ENCODE measurements at places on chromosomes 1 and 21. TPM values are rescaled to one million over a fixed set of nuclear protein-coding genes. Genes with fewer than 3 reads are reported as not detected.

Gene IER5
- total RNA-seq, result 17.1 TPM

Gene GBP5
- total RNA-seq, result not detected

Gene F3
- 114 TPM for total RNA-seq

Gene C1orf141
- total RNA-seq, result not detected

Gene SLC45A1
- total RNA-seq, result 5.6 TPM

Gene DPYD
- total RNA-seq, result 81.3 TPM

Gene CYP4Z1
- not detected for total RNA-seq

Gene SPRR1A
- total RNA-seq, result not detected

Gene ZC3H12A
- total RNA-seq, result 26.5 TPM

Gene SOD1
- 189 TPM for total RNA-seq

Gene HCN3
- 0.91 TPM for total RNA-seq

Data from smooth muscle cell of the pulmonary artery (primary cell).